ENCODE measurements at places on chromosomes 12 and 14.

- no peak for DNase-seq
Measured at GRCh38 chr14:79972230-79972629, 239.1 kb downstream of the DIO2 start.

DNA sequence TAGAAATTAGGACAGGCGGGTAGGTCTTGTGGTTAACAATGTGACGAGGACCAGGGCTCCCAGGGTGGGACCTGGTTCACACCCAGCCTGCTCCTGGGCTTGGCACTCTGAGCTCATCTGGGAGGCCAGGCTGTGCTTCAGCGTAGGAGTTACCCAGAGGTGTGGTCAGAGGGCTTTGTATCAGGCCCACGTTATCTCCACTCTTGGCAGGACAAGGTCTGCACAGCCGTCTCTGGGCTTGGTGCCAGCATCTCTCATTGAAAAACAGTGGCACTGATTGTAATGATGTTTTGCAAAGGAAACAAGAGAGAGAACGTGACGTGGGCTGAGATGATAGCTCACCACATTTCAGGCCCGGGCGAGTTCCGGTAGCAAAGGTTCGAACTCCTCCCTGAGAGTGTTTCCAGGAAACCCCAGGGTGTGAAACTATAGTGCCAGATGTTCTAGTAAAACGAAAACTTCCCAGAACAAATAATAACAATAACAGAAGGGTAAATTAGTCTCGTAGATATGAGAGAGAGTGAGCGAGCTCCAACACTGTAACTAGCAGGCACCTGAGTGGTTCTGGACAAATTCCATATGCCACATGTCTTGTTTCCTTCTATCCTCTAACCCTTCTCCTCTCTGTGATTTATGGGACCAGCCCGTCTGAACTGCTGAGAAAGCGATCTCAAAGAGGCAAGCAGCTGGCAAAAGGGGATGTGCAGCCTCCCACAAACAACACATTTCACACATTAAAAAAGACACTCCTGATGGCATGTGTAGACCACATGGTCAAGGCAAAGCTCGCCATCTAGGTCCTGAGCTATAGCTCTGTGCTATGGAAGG is 227.3 kb downstream of the KTN1 start:
- no peak for DNase-seq

- DNase-seq, result no peak
Measured at GRCh38 chr12:6967651-6968100, 2.8 kb downstream of the PHB2 start.

DNA sequence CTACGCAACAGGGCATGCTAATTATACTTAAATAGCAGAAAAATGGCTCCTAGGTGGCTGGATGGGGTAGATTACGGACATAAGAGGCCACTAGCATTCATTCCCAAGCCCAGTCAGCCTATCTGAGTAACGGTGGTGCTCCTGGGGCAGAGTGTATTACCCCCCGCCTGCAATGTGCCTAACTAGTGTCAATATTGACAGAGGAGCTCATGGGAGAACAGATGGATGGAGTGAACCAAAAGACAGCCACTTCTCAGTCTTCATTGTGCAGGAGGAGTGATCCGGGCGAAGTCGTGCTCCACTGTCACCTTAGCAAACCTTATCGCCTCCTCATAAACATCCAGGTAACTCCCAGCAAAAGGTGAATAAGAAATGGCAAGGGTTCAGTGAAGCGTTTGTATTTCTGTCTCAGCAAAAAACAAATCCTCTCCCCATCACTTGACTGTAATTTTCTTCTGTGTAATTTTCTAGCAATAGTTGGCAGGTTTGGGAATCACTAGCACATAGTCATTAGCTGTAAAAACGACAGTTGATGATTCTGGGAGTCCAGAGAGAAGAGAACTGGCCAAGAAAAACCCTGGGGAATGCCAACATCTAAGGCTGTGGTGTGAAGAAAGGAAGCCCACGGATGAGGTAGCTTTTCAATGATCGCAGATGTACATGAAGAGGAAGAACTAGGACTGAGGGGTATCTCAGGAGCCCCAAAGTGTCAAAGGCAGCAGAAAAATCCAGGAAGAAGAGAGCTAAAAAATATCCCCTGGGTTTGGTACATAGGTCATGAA is 126.6 kb upstream of the BCL2L14 start:
- no peak for DNase-seq

- DNase-seq, result no peak
Measured at GRCh38 chr14:104034976-104035699, 50.4 kb upstream of the ASPG start.

DNA sequence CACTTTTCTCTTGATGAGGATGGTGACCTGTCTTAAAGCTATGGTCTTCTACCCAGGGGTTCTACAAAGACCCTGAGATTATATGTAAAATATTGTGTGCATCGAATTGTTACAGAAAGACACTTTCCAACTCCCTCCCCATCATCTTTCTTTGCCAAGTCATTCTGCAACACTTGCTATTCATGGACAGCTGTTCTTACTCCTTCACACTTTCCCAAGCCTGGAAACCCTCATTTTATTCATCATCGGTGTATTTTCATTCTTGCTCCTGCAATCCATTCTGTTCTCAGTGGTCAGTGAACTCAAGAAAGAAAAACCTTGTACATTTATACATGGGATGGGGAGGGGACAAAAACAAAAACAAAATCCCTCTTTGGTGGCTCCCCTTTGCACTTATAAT is 90.5 kb upstream of the STXBP6 start:
- DNase-seq, result no peak

DNA sequence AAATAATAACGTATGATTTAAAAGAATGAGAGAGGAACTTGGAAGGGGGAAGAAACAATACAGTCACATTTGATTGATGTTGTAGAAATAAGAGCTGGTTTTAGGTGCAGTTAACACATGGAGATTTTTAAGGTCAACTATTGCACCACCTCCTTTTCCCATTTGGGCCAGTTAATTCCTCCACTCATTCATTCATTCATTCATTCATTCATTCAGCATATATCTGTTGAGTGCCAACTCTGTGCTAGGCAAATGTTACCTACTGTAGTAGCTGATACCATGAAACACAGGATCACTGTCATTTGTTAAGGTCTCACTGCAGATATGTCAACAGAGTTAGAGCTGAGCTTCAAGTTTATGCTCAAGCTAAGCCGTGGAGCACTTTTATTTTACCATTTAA is 115.7 kb upstream of the ARID2 start:
- DNase-seq, result no peak

DNA sequence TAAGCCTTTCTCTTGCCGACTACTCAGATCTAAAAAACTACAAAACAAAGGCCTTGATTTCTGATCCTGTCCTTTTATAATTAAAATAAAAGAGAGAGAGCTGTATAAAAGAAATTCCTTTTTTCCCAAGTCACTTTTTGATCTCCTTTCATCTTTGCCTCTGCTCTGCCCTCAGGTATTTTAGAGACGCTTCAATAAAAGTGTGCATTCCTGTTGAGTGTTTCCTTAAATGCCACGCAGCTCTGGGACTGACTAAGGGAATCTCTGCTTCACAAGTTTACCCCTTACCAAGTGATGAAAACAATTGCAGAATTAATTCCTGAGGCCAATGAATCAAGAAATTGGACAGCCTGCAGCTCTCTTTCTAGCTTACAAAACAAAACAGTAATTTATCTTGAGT is 1109.8 kb downstream of the TMTC2 start:
- no peak for DNase-seq

- DNase-seq, result no peak
Measured at GRCh38 chr14:104682107-104682593, 7.3 kb upstream of the INF2 start.

GRCh38 chr14:88009486-88009885 is 4.6 kb downstream of the GPR65 start:
- DNase-seq, result no peak

GRCh38 chr12:74293689-74294131 is 243.9 kb upstream of the ATXN7L3B start:
- no peak for DNase-seq

- DNase-seq, result peak; percentile 53
Measured at GRCh38 chr12:96445691-96446583, 43.4 kb upstream of the CFAP54 start.

- peak; percentile 35 for DNase-seq
Measured at GRCh38 chr14:100297320-100298300, 8.6 kb downstream of the SLC25A29 start.

DNA sequence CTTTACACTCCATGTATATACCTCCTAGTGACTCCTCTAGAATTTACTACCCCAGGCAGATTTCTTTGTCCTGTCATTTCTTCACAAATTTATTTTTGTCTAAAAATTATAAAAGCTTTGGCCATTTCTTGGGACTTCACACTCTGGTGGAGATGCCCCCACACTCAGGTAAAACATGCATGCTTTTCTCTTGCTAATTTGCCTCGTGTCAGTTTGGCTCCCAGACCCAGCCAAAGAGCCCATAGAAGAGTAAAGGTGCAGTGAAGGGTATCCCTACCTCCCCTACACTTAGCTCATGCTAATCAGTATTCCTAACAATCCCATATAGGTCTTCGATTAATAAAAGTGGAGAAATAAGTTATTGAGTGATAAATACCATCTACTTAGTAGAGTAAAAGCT is 256.5 kb upstream of the KRR1 start:
- DNase-seq, result no peak

DNA sequence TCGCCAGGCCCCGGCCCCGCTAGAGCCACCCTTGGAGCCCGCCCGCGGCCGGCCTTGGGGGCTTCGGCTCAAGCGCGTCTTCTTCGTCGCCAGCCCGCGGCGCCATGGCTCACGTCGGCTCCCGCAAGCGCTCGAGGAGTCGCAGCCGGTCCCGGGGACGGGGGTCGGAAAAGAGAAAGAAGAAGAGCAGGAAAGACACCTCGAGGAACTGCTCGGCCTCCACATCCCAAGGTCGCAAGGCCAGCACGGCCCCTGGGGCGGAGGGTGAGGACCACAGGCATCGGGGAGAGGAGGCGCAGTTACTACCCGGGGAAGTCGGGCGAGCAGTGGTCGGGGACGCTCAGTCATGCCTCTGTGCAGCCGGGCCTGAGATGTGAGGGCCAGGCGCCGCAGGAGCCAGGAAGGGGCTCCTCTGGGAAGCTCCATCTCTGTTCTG is 573 bp downstream of the ARL6IP4 start:
- DNase-seq, result no peak

- no peak for DNase-seq
Measured at GRCh38 chr12:69651922-69652321, 41.2 kb upstream of the LRRC10 start.

GRCh38 chr14:93857500-93858283 is 69.4 kb upstream of the PRIMA1 start:
- DNase-seq, result no peak

GRCh38 chr14:89340200-89341181 is 76.5 kb downstream of the FOXN3 start:
- no peak for DNase-seq

- no peak for DNase-seq
Measured at GRCh38 chr14:88310449-88310848, 12.6 kb downstream of the KCNK10 start.

DNA sequence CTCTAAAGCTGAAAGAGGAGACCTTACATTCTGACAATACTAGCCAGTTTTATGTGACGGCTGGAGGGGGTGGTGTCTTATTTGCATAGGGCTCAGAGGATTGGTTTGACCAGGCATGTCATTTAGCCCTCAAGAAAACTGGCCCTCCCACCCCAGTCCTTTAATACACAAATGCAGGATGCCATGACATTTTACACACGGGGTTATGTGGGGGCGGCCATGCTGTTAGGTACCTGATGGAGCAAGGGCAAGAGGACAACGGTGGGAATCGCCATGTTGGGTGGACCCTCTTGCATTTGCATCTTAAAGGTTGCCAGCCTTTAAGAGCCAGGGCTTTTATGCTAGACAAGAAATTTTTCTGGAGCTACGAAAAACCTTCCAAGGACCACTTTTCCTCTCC is 23.3 kb downstream of the MDM2 start:
- no peak for DNase-seq

GRCh38 chr12:57216921-57217879 is 606 bp downstream of the NXPH4 start:
- no peak for DNase-seq

GRCh38 chr12:113062502-113063395 is 6.2 kb downstream of the DTX1 start:
- DNase-seq, result no peak

- no peak for DNase-seq
Measured at GRCh38 chr12:68793975-68794652, 13.9 kb upstream of the MDM2 start.

- DNase-seq, result no peak
Measured at GRCh38 chr14:96225745-96226151, 21.1 kb downstream of the BDKRB2 start.

DNA sequence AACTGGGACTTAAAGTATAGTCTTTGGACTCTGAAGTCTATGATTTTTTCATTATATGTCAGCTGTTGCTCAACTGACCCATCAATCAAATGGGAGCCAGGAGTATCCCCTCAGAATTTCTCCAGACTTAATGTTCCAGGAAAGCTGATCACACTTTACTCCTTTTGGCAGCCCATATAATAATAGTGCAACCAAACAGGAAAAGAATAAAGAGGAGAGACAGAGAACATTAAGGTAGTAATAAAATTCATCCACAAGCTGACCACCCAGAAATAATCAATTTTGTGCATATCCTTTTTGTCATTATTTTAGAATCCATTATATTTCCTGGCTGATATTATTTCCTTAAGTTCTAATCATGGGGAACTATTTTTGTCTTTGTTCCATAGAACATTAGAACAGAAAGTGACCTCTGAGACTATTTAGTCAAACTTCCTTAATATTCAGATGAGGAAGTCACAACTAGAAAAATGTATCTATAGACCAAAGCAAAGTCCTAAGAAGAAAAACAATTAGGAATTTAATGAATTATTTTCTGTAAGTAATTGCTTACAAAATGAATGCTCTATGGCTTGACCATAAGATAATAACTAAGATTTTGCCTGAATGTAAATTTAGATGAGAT is 238.1 kb upstream of the SEL1L start:
- DNase-seq, result no peak

DNA sequence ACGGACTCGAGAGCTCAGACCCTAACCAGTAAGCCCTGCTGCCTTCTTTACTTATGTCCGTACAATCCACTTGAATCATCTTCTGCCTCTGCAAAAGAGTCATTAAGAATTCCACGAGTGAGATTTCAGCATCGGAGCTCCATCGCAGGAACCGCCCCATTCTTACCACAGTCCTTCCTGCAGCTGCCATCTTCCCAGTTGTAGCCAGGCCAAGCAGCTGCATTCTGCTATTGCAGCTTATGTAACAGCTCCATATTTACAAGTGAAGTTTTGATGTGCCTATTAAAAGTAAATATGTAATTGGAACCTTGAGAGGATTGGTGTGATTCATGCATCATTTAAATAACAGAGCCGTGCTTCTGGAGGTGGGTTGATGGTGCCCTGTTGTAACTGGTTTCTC is 157.4 kb downstream of the KICS2 start:
- no peak for DNase-seq

GRCh38 chr14:77862154-77862786 is 62.4 kb downstream of the ADCK1 start:
- DNase-seq, result peak; percentile 12

GRCh38 chr12:5964913-5965900 is 20.1 kb upstream of the ANO2 start:
- DNase-seq, result no peak

- DNase-seq, result no peak
Measured at GRCh38 chr12:132651444-132652100, 33.0 kb downstream of the P2RX2 start.
